ENCODE measurements at places on chromosomes 11 and 22.

GRCh38 chr11:68641880-68642279, 42.5 kb upstream of the GAL start:
- DNase-seq, result no peak

- DNase-seq, result no peak
These were observed 94.9 kb downstream of the APOL5 start for GRCh38 chr22:35812600-35812999.

GRCh38 chr22:19955241-19956128, 13.9 kb upstream of the TXNRD2 start:
- DNase-seq, result no peak

GRCh38 chr11:63920126-63920938, 3.4 kb upstream of the RCOR2 start:
- DNase-seq, result peak; percentile 32

DNA sequence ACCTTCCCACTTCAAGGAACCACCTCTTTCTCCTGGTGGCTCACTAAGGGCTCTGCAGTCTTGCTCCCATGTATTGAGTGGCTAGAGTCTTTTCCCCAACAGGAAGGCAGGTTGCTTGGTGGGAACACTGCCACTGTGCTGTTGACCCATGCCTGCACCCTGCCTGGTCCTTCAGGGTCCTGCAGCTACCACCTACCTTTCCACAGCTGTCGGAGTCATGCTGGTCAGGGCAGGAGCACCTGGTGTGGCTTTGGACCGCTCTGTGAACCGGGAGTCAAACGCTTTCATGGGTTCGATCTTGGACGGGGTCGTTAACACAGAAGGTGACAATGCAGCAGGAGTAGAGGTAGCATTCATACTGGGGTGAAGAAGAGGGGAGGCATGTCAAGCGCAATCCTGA, 56.1 kb downstream of the HIRA start:
- no peak for DNase-seq

DNA sequence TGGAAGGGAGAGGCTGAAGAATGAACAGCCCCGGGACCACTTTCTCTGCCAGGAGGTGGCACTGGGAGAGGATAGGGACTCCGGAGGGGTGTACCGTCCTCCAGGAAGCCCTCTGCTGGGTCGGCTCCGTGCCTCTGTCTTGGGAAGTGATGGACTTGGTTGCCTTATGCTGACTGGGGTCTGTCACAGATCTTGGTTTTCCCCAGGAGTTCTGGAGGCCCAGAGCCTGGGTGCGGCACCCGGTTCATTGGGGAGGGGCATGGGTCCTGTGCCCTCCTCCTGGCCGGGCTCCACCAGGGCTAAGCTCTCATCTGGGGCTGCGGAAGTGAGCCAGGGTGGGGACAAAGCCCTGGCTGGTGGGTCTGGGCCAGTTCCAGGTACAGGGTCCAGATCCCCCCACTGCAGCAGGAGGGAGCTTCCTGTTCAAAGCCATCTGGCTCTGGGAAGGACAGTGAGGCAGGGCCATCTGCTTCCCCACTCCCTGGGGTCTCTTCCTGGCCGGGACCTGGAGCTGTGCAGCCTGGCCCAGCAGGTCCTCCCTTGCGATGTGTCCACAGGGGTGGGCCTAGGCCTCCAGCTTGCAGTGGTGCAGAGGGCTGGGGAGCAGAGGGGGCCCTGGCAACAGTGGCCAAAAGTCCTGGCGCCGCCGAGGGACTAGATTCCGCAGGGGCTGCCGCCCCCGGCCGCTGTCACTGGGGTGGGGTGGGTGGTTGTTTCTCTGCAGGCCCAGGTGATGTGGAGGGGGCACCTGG, 1.1 kb upstream of the AP2A2 start:
- no peak for DNase-seq

DNA sequence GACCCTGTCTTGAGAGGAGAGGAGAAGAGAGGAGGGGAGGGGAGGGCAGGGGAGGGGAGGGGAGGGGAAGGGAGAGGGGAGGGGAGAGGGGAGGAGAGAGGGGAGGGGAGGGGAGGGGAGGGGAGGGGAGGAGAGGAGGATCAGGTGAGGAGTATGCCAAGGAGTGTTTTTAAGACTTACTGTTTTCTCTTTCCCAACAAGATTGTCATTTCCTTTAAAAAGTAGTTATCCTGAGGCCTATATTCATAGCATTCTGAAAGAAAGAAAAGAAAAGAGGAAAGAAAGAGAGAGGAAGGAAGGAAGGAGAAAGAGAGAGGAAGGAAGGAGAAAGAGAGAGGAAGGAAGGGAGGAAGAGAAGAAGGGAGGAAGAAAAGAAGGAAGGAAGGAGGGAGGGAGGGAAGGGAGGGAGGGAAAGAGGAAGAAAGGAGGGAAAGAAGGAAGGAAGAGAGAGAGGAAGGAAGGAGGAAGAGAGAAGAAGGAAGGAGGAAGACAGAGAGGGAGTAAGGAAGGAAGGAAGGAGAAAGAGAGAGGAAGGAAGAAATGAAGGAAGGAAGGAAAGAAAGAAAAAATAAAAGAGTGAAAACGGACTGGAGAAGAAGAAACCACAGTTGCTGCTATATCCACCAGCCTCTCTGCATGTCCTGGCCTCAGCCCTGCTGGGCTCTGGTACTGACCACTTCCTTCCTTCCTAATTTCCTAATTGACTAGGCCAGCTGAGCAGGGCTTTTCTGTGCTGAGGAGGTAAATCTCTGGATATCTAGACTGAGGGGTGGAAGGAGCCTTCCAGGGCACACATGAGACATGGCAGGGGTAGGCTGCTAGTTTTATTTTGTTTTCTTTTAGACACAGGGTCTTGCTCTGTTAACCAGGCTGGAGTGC, 1.1 kb upstream of the SAA1 start:
- DNase-seq, result no peak

DNA sequence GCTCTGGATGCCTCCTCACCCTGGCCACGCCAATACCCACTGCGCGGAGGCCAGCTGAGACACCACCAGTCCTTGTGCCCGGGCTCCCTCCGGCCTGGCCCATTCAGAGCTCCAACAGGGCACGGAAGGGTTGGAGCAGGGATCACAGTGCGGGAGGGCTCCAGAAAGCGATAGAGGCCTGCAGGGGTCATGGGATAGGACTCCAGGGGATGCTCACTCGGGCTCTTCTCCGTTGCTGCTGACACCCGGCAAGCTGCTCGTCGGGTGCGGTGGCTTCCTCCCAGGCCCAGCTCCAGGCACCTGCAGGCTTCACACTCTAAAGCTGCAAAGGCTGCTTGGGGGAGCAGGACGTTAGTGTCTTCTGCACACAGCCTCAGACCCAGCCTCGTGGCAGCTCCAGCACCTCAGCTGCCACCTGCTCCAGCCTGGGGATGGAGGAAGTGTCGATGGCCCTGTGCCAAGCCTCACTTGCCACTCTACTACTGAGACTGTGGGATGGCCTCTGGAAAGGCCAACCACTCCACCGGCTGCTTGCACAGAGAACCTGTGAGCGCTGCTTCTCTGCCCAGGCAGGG, 10.6 kb downstream of the WNT7B start:
- peak; percentile 48 for DNase-seq

DNA sequence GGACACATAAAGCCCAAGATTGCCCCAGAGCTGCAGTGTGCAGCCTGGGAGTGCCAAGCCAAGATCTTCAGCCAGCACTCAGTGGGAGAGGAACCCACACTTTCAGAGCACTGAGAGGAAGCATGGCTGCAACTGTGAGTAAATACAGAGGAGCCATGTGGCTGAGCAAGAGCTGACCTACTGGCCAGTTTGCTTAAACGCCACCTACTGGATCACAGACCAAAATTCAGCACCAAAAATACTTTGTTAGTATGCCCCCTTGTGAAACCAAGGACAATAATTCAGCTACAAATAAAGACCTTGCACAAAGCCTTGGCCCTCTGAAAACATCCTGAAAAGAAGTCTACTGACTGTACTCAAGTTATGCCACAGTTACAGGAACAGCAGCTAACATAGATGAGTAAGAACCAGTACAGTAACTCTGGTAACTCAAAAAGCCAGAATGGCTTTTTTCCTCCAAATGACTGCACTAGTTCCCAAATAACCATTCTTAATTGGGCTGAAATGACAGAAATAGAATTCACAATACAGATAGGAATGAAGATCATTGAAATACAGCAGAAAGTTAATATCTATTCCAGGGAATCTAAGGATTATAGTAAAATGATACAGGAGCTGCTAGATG, 10.1 kb upstream of the OR4A15 start:
- no peak for DNase-seq

- DNase-seq, result no peak
These were observed 12.3 kb downstream of the TSKU start for GRCh38 chr11:76795290-76795935.

DNA sequence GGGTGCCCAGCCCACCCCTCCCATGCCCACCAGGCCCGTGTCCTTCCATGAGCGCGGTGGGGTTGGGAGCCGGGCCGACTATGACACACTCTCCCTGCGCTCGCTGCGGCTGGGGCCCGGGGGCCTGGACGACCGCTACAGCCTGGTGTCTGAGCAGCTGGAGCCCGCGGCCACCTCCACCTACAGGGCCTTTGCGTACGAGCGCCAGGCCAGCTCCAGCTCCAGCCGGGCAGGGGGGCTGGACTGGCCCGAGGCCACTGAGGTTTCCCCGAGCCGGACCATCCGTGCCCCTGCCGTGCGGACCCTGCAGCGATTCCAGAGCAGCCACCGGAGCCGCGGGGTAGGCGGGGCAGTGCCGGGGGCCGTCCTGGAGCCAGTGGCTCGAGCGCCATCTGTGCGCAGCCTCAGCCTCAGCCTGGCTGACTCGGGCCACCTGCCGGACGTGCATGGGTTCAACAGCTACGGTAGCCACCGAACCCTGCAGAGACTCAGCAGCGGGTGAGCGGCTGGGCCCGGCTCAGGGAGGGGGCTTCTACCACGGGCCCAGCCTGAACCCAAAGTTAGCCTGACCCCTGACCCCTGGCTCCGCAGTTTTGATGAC, 3.0 kb downstream of the PKP3 start:
- peak; percentile 80 for DNase-seq

DNA sequence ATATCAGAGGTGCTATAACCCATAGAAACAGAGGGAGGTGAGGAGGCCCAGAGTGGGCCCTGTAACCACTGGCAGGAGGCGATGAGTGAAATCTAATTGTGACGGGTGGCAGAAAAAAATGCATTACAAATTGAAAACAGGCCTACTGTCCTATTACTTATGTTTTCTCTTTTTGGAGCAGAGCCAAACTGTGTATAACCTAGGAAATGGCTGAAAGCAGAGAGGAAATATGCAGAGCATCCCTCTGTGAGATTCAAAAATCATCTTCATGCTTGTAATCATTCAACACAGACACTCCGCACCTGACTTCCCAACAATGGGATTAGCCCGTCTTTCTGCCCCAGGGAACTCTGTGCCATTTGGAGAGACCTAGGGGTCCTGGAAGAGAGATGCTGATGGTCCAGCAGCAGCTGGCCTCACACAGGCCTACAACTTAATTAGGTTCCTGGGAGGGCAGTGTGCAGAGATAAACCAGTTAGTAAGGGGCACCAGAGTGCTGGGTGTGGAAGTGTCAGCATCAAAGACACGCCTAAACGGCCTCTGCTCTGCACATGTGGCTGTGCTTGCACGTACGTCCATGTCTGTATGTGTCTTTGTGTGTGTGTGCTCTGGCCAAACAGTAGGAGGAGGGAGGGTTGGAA, 41.8 kb downstream of the MAP6 start:
- no peak for DNase-seq

DNA sequence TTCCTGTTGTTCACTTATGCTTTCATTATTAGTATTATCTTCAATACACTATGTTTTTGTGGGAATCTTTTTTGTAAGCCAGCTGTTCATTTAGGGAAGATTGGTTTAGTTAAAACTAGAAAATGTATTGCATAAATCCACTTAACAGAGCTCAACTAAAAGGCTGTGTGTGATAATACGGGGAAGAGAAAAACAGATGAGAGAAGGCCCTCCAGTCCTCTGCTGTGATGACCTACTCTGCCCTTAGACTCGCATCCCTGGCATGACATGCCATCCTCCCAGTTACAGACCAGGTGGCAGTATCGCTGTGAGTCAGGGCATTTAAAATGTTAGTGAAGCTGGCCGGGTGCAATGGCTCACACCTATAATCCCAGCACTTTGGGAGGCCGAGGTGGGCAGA, 173.4 kb upstream of the TTC12 start:
- no peak for DNase-seq

DNA sequence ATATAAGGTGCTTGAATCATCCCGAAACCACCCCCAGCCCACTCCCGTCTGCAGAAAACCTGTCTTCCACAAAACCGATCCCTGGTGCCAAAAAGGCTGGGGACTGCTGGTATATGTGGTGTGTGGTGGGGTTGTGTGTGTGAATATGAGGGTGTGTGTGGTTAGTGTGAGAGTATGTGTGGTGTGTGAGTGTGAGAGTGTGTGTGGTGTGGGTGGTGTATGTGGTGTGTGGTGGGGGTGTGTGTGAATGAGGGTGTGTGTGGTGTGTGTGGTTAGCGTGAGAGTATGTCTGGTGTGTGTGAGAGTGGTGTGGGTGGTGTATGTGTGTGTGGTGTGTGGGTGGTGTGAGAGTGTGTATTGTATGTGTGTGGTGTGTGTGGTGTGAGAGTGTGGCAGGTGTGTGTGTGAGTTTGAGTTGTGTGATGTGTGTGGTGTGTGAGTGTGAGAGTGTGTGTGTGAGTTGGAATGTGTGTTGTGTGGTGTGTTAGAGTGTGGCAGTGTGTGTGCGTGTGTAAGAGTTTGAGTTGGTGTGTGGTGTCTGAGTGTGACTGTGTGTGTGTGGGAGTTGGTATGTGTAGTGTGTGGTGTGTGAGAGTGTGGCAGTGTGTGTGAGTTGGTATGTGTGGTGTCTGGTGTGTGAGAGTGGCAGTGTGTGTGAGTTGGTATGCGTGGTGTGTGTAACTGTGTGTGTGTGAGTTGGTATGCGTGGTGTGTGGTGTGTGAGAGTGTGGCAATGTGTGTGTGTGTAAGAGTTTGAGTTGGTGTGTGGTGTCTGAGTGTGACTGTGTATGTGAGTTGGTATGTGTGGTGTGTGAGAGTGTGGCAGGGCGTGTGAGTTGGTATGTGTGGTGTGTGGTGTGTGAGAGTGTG, 6.5 kb downstream of the UPK3A start:
- DNase-seq, result no peak

- DNase-seq, result peak; percentile 70
These were observed 25.7 kb upstream of the OAF start for GRCh38 chr11:120184946-120185705.

GRCh38 chr11:17014833-17015626, 816 bp upstream of the PLEKHA7 start:
- DNase-seq, result peak; percentile 85

DNA sequence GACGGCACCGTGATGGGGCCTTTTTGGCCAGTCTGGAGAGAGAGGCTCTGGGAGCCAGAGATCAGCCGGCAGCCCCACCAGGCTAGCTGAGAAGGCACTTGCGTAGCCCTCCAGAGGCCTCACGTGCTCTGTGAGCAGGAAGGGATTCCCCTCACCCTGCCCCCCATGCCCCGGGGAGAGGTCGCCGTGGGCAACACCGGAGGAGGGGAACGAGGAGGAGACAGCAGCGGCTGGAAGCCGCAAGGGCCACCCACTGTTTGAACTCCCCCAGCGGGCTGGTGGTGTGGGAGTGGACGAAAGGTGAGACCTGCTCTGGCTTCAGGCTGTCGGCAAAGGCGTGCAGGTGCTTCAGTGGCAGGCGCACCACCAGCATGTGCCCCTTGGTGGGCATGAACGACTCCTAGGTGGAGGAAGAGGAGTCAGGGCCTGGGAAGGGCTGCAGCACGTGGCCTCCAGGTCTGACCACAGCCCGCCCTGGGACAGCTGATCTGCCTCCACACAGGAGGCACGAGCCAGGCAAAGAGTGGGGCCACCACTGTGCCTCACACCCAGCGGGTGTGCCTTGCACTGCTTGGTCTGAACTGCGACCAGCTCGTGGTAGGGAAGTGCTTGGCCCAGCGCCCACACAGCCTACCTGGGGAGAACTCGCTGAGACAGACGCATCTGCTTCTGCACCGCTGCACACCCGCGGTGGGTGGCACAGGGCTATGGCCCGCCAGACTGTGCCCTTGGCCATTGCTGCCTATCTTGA, 99.9 kb downstream of the MED15 start:
- DNase-seq, result no peak

- no peak for DNase-seq
These were observed 166.1 kb upstream of the API5 start for GRCh38 chr11:43145653-43146052.

Measured in kidney tubule cell (primary cell).